ENCODE measurements at places on chromosomes 6 and 20. TPM values are rescaled to one million over a fixed set of nuclear protein-coding genes. Genes with fewer than 3 reads are reported as not detected.

DNA sequence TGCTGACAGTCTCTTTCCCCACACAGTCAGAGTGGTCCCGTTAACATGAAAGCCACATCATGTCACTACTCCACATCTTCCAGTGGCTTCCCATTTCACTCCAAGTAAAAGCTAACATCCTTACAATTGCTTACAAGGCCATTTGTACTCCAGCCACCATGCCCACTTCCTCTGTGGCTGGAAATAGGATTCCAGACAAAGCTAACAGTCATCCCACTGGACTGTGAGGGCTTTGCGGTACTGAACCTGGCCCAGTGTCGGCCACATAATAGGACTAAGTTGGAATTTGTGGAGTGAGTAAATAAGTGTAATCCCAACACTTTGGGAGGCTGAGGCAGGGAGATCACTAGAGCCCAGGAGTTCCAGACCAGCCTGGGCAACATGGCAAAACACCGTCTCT, 10.9 kb downstream of the CCM2L start:
- no peak for DNase-seq

- no peak for DNase-seq
Measured at GRCh38 chr6:125206389-125206788, 52.8 kb downstream of the TPD52L1 start.

DNA sequence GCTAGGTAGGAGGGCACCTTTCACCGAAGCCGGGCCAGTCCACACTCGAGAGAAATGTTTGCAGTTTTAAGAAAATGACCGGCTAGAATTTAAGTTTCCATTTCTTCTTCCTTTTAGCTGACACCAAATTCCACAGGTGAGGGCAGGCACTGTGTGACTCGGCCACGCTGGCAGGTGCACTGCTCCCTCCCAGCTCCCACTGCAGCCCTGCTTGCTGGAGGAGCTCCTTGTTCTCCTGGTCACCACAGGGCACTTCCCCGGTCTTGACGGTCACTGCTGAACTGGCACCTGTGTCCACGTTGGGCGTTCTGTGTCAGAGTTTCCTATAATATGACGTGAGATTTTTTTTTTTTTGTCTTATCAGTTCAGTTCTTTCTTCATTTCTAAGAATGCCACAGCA, 3.6 kb upstream of the KIF25 start:
- no peak for DNase-seq

DNA sequence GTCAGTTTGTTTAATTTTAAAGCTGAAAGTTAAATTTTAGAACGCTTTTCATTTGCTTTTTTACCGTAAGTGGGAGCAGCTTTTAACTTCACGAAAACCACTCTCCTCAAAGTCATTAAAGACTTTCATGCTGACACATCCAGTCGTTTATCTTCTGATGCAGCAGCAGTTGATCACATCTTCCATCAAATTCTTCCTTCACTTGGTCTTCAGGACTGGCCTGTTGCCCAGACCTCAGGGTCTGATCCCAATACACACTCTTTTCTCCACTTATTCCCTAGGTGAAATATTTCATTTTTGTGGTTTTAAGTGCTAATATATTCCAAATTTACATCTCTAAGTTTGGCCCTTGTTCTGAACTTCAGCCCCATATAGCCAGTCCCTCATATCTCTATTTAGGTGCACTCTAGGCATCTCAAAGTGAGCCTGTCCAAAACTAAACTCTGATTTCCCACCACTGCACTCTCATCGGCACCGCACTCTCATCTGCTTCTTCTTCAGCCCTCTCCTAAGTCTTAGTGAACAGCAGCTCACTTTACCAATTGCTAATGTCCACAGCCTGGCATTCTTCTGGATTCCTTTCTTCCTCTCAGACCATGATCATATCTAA, 20.4 kb downstream of the AFDN start:
- no peak for DNase-seq

- DNase-seq = no peak
Measured at GRCh38 chr6:88748141-88748540, 215.3 kb downstream of the RNGTT start.

Gene C6orf15
- not detected for total RNA-seq

GRCh38 chr6:135008941-135009290, 45.7 kb downstream of the HBS1L start:
- DNase-seq = no peak

- DNase-seq = no peak
Measured at GRCh38 chr6:39861663-39862062, 69.5 kb downstream of the DAAM2 start.

- peak; percentile 47 for DNase-seq
Measured at GRCh38 chr6:12289933-12290820, at the start of gene EDN1. Gene EDN1 (plus strand): TSS chr6:12290361. CDS start chr6:12290630, 269 bp downstream.

DNA sequence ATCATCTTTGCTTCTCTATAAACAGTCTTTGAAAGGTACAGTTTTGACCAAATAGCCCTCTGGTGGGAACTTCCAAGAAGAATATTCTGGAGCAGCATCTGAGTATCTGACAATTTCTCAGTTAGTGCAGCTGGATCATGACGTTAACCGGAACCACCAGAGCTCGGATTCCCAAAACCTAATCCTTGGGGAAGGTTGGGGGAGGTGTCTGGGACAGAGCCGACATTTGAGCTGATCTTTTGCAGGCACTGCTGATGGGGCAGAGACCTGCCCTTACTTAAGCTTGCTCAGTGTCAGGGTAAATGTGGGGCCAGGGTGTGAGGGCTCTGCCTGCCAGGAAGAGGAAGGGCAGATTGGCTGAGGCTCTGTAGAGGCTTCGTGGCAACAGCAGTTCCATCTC, 416.6 kb downstream of the DHX35 start:
- DNase-seq = no peak

- DNase-seq = no peak
Measured at GRCh38 chr6:75530696-75531095, 37.1 kb upstream of the FILIP1 start.

Gene LAMA2
- total RNA-seq = not detected

- no peak for DNase-seq
Measured at GRCh38 chr6:45378334-45378926, 696 bp upstream of the SUPT3H start.

Gene ADAM33
- not detected for total RNA-seq

Gene SLC22A2
- total RNA-seq = not detected

Gene GABRR1
- total RNA-seq = not detected

Gene ZNF391
- 17.0 TPM for total RNA-seq

Gene SLPI
- total RNA-seq = not detected

Gene CALHM4
- total RNA-seq = not detected

- DNase-seq = no peak
Measured at GRCh38 chr20:41287327-41287726, 30.2 kb downstream of the ZHX3 start.

DNA sequence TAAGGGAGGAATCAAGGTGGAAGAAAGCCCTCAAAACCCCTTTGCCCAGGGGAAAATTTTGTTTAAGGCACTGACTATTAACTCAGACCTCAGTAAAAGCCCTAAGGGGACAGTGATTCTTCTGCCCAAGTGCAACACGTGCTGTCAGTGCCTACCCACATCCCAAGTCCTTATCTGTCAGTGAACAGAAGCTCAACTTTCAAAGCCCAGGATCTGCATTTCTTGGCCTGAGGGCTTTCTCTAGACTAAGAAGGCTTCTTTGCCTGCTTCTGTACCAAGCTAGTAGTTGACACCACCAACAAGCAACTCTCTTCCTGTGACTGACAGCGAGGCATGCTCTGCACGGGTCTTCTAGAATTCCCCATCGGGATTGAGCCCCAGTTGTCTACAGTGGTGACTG, 416.0 kb upstream of the SPTLC3 start:
- no peak for DNase-seq

DNA sequence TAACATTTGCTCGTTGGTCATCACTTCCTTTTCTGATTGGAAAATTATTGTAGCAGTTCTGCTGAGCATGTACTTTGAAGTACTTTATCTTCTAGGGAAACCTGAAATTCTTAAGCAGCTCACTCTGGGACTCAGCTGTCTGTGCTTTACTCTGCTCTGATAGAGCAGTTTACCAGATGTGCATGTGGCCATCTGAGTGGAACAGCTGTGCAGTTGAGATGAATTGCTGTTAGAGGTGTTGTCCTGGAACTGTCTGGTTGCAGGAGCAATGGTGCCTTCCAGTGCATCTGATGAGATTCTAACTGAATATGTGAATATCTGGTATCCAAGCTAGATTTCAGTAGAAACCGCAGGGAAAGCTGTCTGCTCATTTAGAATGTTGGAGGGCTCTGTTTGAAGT, 27.2 kb downstream of the PANK2 start:
- no peak for DNase-seq

Gene PLAGL2
- 1.3 TPM for total RNA-seq

DNA sequence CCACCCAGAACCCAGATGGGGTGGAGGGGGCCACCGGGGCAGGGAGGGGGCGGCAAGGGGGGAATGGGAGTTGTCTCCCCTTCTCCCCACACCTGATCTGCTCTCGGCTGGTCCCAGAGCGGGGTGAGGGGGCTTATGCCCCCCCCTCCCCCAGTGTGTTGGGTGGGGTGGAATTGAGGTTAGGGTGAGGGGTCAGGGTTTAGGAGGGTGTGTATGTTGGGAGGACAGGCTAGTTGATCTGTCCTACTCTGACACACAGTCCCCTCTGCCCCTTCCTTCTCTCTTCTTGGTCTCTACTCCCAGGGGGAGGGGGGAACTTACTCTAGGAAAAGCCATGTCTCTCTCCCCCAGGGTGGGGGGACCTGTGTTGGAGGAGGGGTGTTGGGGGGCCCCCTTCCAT, 1.9 kb upstream of the ZBTB9 start:
- DNase-seq = no peak

Gene ANGPT4
- not detected for total RNA-seq

- DNase-seq = no peak
Measured at GRCh38 chr6:133894795-133895358, 6.0 kb downstream of the TCF21 start.

DNA sequence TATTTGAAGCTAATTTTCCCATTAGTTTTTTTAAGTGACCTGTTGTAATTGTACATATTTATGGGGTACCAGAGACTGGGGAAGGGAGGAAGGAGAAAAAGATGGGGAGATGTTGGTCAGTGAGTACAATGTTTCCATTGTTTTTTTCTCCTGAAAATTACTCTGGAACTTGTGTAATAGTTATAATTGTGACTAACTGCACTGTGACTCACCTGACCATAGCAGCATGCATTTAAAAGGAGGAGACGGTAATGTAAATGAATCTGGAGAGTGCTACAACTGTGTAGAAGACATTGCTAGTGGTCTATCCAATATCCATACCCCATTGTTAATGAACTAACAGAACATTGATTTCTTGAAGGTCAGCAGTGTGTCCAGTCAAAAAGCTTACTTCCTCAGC, 133.4 kb downstream of the RFPL4B start:
- no peak for DNase-seq

GRCh38 chr6:119602215-119603178, 252.9 kb upstream of the MAN1A1 start:
- no peak for DNase-seq

Gene LY6G5B
- not detected for total RNA-seq
